SK-N-SH (cell line): ENCODE measurements at places on chromosomes 6 and 20. TPM values are rescaled to one million over a fixed set of nuclear protein-coding genes. Genes with fewer than 3 reads are reported as not detected.
A peak's percentile ranks its signal among the peaks of the same experiment; 100 is the strongest.

The DPPA5 gene
- not detected in 2 replicates for polyA plus RNA-seq

The SCUBE3 gene
- 1.8 and 2.0 TPM in 2 replicates for polyA plus RNA-seq

The OPRM1 gene
- polyA plus RNA-seq = 0.15 and 1.0 TPM in 2 replicates

The PKIB gene
- 0.30 and 0.32 TPM in 2 replicates for polyA plus RNA-seq

The DEFB121 gene
- not detected in 2 replicates for polyA plus RNA-seq

The PRRT1 gene
- 1.2 and 1.5 TPM in 2 replicates for polyA plus RNA-seq

The NMBR gene
- polyA plus RNA-seq = not detected in 2 replicates

The LSM2 gene
- polyA plus RNA-seq = 47.8 and 79.1 TPM in 2 replicates

The MKKS gene
- polyA plus RNA-seq = 10.1 and 13.3 TPM in 2 replicates

GRCh38 chr6:157659536-157660271 lies 163.3 kb upstream of the SNX9 start:
- no peaks in the 10 kb centered on the region for H3K27me3 ChIP-seq
- H3K36me3 ChIP-seq = no peaks in the 10 kb centered on the region
- no peak overlapping the region for H3K27ac ChIP-seq
- DNase-seq = no peak
- no peaks in the 10 kb centered on the region for H3K4me1 ChIP-seq

- no peak for DNase-seq
- H3K4me3 ChIP-seq = no peak overlapping the region
- no peaks in the 10 kb centered on the region for H3K27me3 ChIP-seq
- H3K27ac ChIP-seq = peak overlapping the region; percentile 86
- no peaks in the 10 kb centered on the region for H3K36me3 ChIP-seq
Measured at GRCh38 chr20:8078528-8078914, 53.5 kb upstream of the PLCB1 start.

GRCh38 chr20:34190679-34191090 lies 50.5 kb upstream of the ASIP start:
- no peaks in the 10 kb centered on the region for H3K36me3 ChIP-seq
- no peak overlapping the region for H3K4me3 ChIP-seq
- H3K4me1 ChIP-seq = no peaks in the 10 kb centered on the region
- peak; percentile 84 for DNase-seq
- no peak overlapping the region for H3K27ac ChIP-seq

GRCh38 chr20:41540459-41540858 lies 77.7 kb downstream of the CHD6 start:
- H3K4me3 ChIP-seq = no peak overlapping the region
- peaks cover 15% of the 10 kb centered on the region for H3K36me3 ChIP-seq
- H3K27ac ChIP-seq = no peak overlapping the region; the same call in 1 of the 2 replicates
- H3K4me1 ChIP-seq = no peaks in the 10 kb centered on the region
- H3K27me3 ChIP-seq = no peaks in the 10 kb centered on the region

- H3K4me3 ChIP-seq = no peak overlapping the region
- H3K4me1 ChIP-seq = no peaks in the 10 kb centered on the region
- no peak for DNase-seq
- H3K27me3 ChIP-seq = no peaks in the 10 kb centered on the region
Measured at GRCh38 chr6:122365775-122366403, 33.6 kb upstream of the HSF2 start.

DNA sequence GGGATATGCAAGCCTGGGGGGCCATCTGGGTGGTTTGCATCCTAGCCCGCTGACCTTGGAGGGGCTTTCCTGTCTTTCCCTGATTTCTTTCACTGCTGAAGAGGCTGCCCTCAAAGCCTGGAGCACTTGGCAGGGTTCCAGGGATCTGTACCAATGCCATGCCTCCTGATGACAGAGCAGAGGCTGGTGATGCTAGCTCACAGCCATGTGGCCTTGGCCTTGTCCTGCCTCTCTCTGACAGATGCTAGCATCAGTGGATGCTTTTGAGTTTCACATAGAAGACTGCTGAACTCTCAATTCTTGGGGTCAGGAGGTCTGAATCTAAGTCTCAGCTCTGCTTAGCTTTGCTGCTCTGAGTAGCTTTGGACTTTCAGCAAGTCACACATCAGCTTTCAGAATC lies 21.9 kb upstream of the RREB1 start:
- H3K4me3 ChIP-seq = no peak overlapping the region
- H3K36me3 ChIP-seq = no peaks in the 10 kb centered on the region
- H3K27me3 ChIP-seq = no peaks in the 10 kb centered on the region
- H3K4me1 ChIP-seq = no peaks in the 10 kb centered on the region; the same call in 1 of the 2 replicates

DNA sequence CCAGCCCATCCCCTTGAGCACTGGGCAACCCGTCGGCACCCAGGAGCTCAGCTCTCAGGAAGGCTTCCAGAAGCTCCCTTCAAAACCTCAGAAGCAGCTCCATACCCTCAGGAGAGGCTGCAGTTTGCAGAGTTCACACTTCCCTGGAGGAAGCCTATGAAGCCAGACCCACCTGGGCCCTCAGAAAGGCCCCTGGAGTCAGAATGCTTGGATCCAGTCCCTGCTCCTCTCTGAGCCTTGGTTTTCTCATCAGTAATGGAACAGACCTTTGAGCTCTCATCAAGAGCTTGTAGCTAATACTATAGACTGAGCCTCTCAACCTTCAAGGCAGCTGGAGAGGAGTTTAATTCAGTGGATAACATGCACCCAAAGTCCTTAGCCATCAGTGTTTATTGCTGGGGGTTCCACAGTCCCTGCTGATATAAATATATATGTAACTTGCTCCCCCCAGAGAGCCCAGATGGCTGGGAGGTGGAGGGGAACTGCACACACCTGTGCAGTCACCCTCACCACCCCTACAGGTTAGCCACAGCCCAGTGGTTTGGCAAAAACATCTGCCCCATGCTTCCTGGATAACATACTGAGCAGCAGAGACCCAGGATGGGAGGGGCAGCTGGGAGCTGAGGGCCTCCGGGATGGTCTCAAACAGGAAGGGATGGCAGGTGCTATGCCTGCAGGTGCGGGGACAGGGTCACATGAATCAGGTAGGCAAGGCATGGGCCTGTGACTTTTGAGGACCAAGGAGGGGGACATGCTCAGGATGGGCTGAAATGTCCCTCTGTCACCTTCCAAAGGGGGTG lies 120.1 kb downstream of the SNX5 start:
- no peak for DNase-seq
- H3K4me1 ChIP-seq = no peaks in the 10 kb centered on the region
- H3K27me3 ChIP-seq = no peaks in the 10 kb centered on the region
- no peak overlapping the region for H3K27ac ChIP-seq

DNA sequence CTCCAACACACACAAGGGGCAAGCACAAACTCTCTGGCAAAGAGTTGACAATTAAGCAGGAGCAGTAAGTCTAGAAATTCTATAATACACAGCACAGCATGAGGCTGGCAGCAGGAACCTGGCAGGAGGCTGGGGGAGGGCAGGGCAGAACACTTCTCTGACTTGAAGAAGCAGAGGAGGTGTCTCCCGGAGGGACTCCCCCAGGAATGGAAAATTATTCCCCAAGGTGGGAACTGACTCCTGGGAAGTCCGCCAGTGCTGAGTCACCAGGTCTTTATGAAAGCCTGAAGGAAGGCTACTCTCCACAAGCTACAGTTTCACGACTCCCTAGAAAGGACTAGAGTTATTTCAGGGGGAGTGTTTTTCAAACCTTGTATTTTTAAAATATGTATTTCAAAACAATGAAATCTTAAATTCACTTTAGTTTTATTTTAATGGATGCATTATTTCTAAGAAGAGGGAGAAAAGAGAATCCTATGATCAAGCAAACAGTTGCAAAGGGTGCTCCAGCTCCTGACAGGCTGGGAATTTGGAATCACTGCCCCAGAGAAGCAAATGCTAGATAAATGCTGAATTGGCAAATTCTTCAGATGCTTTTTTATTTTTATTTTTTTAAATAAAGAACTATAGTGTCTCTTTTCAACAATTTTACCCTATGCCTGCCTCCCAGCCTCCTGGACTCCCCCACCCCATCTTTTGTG lies 192.8 kb downstream of the LY86 start:
- no peaks in the 10 kb centered on the region for H3K27me3 ChIP-seq
- no peak overlapping the region for H3K27ac ChIP-seq
- H3K4me1 ChIP-seq = no peaks in the 10 kb centered on the region; the same call in 1 of the 2 replicates
- H3K36me3 ChIP-seq = no peaks in the 10 kb centered on the region
- no peak for DNase-seq
- H3K4me3 ChIP-seq = no peak overlapping the region

DNA sequence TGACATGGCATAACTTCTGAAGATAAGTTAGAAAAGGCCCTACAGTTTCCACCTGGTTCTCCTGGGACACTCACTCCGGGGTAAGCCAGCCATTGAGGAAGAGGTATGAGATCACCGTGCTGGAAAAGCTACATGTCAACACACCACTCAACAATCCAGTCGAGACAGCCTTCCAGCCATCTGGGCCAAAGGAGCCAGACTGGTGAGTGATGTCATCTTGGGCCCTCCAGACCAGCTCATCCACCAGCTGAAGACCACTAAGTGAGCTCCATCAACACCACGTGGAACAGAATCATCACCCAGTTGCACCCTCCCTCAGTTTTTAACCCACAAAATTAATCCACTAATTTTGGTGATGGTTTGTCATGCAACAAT lies 32.3 kb upstream of the RSPO4 start:
- no peak overlapping the region for H3K27ac ChIP-seq
- H3K4me3 ChIP-seq = no peak overlapping the region
- no peaks in the 10 kb centered on the region for H3K36me3 ChIP-seq
- DNase-seq = no peak
- no peaks in the 10 kb centered on the region for H3K27me3 ChIP-seq
- no peaks in the 10 kb centered on the region for H3K4me1 ChIP-seq

DNA sequence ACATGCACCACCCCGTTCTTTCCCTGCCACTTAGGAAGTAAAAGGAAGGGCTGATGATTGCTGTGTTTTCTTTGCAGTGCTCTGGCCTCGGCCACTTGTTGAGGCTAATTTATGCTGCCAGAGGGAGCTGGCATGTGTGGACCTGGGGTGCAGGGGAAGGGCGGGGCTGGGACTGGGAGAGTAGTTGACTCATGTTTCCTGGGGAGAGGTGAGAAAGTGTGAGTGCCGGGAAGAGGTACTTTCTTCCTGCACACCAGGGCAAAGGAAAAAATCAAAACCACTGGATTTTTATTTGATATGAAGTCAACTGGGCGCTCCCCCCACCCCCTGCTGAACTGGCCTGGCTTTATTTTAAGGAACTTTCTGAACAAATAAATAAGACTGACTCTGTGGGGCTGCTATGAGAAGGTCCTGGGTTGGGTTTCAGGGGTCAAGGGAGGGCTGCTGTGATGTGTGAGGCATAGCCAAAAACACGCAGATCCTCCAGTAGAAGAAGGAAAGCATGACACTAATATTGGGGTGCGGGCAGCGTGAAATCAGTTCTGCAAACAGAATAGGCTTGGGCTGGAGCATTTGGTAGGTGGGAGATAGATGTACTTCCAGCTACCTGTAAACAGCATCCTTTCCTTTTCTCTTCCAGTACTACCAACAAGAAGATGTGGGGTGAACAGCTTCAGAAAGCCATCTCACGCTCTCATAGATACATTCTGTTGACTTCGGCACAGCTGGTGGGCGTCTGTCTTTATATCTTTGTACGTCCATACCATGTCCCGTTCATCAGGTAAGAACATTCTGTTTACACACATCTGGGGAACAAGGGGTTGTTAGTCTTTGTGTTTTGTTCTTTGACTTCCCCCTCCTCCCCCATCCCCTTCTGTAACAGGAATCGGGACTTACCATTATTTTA lies 87.5 kb downstream of the SYNJ2 start:
- H3K4me1 ChIP-seq = peaks cover 30% of the 10 kb centered on the region
- no peaks in the 10 kb centered on the region for H3K27me3 ChIP-seq
- H3K27ac ChIP-seq = peak overlapping the region; percentile 76

GRCh38 chr20:25461786-25462545 lies 54.5 kb downstream of the GINS1 start:
- H3K4me3 ChIP-seq = no peak overlapping the region
- peaks cover 6% of the 10 kb centered on the region for H3K36me3 ChIP-seq
- no peaks in the 10 kb centered on the region for H3K27me3 ChIP-seq
- no peak overlapping the region for H3K27ac ChIP-seq
- no peaks in the 10 kb centered on the region for H3K4me1 ChIP-seq
- DNase-seq = no peak

DNA sequence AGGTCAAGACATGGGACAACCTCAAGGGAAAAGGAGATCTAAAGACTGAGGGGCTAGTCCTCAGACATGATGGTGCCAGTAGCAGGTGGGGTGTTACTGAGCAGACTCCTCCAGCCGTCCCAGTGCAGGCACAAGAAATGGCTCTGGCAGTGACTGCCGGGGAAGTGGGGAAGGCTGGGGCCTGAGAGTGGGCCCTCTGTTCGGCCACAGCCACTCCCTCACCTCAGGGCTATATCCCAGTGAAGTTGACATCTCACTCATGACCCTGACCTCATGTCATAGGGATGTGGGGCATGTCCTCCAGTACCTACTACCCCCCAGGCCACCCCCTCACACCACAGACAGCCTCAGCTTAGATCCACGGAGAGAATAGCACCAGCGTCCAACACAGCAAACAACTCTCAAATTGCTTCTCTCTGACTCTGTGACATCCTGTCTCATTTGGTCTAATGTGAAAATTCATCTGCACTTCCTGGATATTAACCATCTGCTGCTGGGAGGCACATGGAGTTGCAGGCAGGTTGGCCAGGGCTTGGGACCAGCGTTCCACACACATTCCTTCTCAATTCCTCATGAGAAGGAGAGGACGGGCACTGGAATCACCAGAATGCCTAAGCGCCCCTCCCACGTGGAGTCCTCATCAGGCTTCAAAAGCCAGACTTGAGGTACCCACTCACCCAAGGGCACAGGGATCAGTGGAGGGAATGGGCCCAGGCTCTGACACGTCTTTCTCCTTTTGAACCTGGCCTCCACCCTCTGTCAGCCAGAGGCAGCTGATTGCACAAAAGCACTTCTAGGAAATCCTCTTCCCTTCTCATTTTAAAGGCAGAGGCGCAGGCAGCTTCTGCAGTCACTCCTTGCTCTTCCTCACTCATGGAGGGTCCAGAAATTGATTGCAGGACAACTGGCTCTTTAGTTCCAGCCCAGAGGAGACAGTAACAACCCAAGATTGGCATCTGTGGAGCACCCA lies 163.6 kb upstream of the CST7 start:
- no peaks in the 10 kb centered on the region for H3K36me3 ChIP-seq
- peaks cover 7% of the 10 kb centered on the region; the same call in 1 of the 2 replicates for H3K4me1 ChIP-seq
- no peaks in the 10 kb centered on the region for H3K27me3 ChIP-seq
- H3K27ac ChIP-seq = no peak overlapping the region

GRCh38 chr6:40937491-40937890 lies 101.5 kb downstream of the UNC5CL start:
- H3K4me3 ChIP-seq = no peak overlapping the region
- H3K27ac ChIP-seq = no peak overlapping the region
- no peaks in the 10 kb centered on the region for H3K27me3 ChIP-seq

DNA sequence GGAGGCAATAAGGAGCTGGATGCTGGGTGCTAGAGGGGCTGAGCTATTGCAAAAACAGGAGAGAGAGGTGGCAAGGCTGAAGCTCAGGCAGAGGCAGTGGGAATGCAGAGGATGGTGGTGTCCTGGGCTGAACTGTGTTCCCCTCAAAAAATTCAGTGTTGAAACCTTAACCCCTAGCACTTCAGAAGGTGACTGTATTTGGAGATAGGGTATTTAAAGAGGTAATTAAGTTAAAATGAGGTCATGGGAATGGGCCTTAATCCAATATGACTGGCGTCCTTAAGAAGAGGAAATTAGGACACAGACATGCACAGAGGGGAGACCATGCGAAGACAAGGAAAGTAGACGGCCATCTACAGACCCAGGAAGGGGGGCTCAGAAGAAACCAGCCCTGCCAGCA lies 11.5 kb upstream of the MMP9 start:
- no peak overlapping the region for H3K4me3 ChIP-seq
- no peaks in the 10 kb centered on the region for H3K27me3 ChIP-seq
- peaks cover 2% of the 10 kb centered on the region; the same call in 1 of the 2 replicates for H3K4me1 ChIP-seq
- H3K27ac ChIP-seq = no peak overlapping the region

GRCh38 chr6:80540700-80541099 lies 434.2 kb downstream of the BCKDHB start:
- H3K36me3 ChIP-seq = no peaks in the 10 kb centered on the region
- no peak overlapping the region for H3K4me3 ChIP-seq
- DNase-seq = no peak
- H3K27ac ChIP-seq = no peak overlapping the region
